ENCODE measurements at places on chromosomes 1 and 21. TPM values are rescaled to one million over a fixed set of nuclear protein-coding genes. Genes with fewer than 3 reads are reported as not detected.

Gene KCNJ9
- not detected for total RNA-seq

GRCh38 chr21:38806942-38807284 is 1.2 kb downstream of the ETS2 start:
- peak; percentile 64 for DNase-seq

DNA sequence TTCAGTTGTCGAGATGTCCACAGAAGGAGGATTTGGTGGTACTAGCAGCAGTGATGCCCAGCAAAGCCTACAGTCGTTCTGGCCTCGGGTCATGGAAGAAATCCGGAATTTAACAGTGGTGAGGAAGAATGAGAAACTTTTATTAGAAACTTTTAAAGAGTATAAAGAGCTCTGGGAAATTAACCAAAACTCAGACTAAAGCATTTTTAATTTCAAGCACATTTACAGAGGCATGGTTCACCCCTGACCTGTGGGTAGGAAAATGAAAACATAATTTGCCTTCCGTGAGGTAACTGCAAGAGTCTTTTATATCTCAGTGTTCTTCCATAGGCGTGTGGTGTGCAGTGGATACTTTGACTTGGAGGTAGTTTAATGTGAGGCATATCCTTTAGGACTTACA is 44.8 kb upstream of the KCNQ4 start:
- no peak for DNase-seq

Gene IL19
- total RNA-seq, result not detected

Gene SLC26A9
- 0.07 TPM for total RNA-seq

GRCh38 chr1:209510063-209510462 is 73.5 kb upstream of the CAMK1G start:
- no peak for DNase-seq

Gene MAP10
- 3.9 TPM for total RNA-seq

Gene PSMD4
- total RNA-seq, result 291 TPM

DNA sequence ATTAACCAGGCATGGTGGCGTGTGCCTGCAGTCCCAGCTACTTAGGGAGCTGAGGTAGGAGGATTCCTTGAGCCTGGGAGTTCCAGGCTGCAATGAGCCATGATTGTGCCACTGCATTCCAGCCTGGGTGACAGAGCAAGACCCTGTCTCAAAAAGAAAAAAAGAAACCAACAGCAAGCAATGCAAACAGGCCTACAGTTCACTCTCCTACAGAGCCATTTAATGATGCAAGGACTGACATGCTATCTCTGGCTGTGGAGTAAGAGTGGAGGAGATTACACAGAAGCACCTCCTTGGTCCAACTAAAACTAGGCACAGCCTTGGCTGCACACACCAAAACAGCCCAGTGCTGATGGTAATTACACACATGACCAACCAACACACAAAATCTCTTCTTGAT is 127.5 kb upstream of the SOD1 start:
- no peak for DNase-seq

Gene LDLRAD1
- not detected for total RNA-seq

- no peak for DNase-seq
These were observed 70.4 kb upstream of the GREM2 start for GRCh38 chr1:240682166-240682858.

DNA sequence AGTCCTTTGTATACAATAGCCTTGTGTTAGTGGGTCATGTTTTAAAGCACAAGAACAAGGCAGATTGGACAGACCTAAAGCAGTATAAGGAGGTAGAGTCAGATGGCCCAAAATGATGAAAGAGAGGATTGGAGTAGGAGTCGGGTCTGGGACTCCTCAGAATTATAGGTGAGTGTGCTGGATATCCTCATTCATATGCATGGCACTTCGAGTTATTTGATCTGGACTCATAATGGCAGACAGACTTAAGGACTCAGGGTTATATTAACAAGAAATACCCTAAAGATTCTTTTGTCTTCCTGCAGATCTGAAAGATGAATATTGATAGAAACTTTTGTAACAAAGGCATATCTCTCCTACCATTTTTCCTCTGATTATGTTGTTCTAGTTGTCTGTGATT is 92.7 kb downstream of the GABPA start:
- no peak for DNase-seq

DNA sequence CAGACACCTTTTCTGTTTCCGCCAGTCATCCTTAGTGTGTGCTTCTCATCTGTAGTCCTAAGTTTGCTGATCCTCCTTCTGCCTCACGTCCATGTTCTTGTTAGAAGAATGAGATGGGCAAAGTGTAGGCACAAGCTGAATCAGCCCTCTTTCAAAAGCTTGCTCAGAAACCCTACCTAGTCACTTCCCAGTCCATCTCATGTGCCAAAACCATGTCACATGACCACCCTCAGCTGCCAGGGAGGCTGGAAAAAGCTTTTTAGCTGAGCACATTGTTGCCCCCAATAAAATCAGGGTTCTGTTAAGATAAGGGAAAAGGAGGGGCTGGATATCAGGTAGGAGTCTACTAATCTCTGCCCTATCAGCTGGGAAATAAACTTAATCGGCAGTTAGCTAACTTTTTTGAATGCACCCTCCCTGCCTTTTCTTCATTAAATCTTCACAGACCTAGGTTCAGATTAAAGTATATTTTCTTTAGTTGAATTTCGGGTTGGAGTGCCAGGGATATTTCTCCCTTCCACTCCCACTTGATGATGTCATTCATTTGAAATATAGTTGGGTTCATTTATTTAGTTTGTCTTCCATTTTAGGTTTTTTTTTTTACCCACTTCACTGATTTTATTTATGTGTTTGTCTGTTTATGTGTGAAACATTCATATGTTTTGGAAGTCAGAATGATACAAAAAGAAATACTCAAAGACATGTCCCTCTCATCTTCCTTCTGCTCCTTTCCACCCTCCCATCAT is 129.2 kb downstream of the ROR1 start:
- DNase-seq, result peak; percentile 55

DNA sequence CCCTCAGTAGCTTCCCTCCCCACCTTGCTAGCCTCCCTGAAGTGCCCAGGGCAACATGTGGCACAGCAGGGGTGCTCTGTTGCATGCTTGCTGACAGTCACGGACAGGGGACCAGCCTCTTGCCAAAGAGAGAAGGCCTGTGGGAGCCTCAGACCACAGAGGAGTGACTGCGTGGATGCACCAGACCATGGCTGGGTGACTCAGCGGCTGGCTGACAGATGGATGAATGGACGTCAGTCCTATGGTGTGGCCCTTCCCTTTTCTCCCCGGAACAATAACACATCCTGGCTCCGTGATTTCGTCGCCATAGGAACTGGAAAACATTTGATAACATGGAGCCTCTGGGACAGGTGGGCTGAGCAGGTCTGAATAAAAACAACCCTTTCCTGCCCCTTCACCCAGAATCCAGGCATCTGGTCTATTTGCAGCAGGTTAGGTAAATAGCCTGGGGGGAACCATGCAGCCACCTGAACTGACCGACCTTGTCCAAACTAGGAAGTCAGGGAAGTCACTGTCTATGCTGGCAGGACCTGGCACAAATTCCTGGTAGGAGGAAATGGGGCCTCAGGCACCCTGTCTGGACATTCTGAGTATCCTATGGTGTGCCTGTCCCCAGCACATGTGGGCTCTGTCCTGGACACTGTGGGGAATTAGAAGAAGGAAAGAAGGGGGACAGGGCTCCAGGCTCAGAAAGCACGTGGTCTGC is 53.3 kb downstream of the NENF start:
- DNase-seq, result peak; percentile 100

GRCh38 chr1:14625996-14626395 is 27.5 kb downstream of the KAZN start:
- DNase-seq, result no peak

DNA sequence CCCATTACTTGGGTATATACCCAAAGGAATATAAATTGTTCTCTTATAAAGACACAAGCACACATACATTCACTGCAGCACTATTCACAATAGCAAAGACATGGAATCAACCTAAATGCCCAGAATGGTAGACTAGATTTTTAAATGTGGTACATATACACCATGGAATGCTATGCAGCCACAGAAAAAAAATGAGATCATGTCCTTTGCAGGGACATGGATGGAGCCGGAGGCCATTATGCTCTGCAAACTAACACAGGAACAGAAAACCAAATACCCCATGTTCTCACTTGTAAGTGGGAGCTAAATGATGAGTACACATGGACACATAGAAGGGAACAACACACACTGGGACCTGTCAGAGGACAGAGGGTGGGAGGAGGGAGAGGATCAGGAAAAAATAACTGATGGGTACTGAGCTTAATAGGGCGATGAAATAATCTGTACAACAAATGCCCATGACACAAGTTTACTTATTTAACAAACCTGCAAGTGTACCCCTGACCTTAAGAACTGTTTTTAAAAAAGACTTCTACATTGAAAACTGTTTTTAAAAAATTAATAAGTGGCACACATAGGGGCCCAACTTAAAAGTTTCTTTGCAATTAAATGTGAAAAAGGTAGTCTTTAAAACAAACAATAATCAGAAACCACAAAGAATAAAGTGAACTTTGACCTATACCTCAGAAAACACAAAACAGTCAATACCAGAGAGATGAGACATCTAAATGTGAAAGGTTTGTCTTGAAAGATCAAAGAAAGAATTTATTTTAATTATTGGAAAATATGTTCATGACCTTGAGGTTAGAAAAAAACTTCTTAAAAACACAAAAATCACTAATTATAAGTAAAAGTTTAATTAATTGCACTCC is 75.2 kb downstream of the CDC42BPA start:
- DNase-seq, result peak; percentile 44

DNA sequence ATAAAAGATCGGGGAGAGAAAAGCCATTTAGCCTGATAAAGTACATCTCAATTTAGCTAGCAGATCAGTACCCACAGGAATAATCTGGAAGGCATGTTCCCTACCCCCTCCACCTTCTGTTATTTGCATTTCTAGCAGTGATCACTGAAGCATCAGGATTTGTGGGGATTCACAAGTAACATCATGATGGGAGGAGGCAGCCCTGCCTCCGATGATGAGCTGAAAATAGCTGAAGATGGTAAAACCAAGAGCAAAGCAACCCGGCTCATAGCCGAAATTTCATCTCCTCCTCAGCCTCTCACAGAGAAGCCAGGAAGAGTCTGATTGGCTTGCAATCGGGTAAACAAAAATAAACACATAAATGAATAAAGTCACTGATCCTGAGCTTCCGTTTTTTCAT is 2.4 kb downstream of the CCSAP start:
- no peak for DNase-seq

GRCh38 chr1:207444514-207445217 is 9.5 kb upstream of the CR2 start:
- no peak for DNase-seq

Gene OR2T29
- not detected for total RNA-seq

- DNase-seq, result no peak
These were observed 16.4 kb downstream of the MTHFR start for GRCh38 chr1:11789126-11790067.

DNA sequence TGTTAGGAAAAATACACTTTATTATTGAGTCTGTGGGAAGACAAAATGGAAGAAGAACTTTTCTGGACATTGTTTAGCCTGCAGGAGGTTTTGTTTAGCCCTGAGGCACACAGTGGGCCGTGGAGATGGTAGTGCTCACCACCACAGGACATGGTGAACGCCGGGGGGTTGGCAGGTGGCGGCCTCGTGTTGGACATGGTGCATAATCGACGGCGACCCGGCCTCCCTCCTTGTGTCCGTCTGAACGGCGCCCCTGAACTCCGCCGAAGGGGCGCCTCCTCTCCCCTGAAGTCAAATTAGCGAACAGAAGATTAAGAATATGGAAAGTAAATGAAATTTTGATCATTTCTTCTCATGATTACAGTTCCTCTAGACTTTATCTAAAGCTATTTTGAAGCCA is 126.4 kb downstream of the PCBP3 start:
- DNase-seq, result no peak

Gene S100A9
- total RNA-seq, result not detected

Gene JAM2
- 1.7 TPM for total RNA-seq
